Activated T-helper 9 cell treated with anti-CD3 and anti-CD28 coated beads, Interleukin-2, amount 50 U/mL, for 16 hours (primary cell): ENCODE measurements at places on chromosomes 3 and 15.

- DNase-seq = no peak
These were observed 7.5 kb downstream of the GOLIM4 start for GRCh38 chr3:168088106-168088720.

GRCh38 chr15:76006136-76006778 is 6.0 kb downstream of the NRG4 start:
- no peak for DNase-seq

DNA sequence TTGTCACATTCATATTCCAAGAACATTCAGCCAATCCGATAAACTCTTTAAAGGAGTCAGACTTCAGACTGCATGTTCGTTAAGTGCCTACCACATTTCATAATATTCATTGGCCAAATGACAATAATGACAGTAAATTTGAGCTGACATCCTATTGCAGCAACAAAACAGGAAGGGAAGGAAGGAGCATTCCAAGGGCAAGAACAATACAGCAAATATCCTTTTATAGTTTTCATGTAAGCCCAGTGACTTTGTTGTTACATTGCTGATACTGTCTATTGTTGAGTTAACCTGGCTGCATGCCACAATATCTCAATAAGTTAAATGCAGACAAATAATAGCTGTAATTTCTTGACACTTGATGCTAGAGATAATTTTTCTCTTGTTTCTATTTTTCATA is 16.4 kb upstream of the CBLB start:
- no peak for DNase-seq

- no peak for DNase-seq
These were observed 99.7 kb downstream of the NAALADL2 start for GRCh38 chr3:174958671-174959328.

DNA sequence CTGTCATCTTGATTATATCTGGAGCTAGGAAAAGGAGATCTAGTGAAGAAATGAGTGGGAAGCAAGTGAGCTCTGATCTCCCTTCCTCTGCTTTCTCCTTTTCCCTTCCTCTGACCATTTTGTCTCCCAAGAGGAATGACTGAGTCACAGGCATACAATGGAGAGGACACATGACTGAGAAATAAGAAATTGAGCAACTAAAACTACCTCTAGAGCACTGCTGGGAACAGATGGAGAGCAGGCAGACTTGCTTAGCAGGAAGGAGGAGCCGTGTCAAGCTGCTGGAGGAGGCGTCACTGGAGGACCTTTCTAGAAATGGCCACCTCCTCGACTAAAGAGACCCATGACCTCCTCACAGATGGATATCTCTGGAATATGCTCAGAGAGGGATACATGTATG is 66.9 kb upstream of the MYO5C start:
- no peak for DNase-seq

DNA sequence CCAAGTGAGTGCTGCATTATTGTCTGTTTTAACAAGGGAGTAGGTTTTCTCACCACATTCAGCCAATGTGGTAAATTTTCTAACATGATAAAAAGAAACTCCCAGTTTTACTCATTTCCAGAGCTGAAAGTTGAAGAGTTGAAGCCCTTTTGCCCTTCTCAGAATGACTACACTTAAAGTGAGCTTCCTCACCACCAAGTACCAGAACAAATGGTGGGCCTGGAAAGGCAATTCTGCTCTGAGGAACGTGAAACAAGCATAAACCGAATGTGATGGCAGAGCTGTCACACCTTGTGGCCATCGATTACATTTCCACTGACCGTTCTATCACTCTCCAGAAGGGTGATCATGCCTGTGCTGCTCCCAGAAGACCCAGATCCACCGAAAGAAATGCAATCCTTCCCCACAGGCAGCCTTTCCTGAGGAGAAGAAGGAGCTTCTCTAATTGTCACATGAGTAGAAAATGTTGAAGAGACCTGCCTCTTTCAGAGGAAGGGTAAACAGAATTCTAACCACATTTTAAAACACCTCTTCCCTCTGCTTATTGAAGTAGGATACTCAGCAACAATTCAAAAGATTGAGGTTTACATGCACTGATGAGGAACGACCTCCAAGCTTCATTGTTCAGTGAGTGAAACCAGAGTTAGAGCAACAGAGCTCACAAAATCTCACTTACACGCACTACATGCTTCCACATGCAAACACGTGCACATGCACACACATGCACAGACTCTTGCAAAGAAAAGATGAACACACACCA is 21.4 kb upstream of the CCR9 start:
- DNase-seq = no peak

- DNase-seq = no peak
These were observed 7.0 kb downstream of the RASL12 start for GRCh38 chr15:65060641-65061397.

- DNase-seq = no peak
These were observed 166.9 kb downstream of the ADAMTS17 start for GRCh38 chr15:100174904-100175275.

- no peak for DNase-seq
These were observed 486.9 kb upstream of the ADAMTS9 start for GRCh38 chr3:65174713-65175112.

DNA sequence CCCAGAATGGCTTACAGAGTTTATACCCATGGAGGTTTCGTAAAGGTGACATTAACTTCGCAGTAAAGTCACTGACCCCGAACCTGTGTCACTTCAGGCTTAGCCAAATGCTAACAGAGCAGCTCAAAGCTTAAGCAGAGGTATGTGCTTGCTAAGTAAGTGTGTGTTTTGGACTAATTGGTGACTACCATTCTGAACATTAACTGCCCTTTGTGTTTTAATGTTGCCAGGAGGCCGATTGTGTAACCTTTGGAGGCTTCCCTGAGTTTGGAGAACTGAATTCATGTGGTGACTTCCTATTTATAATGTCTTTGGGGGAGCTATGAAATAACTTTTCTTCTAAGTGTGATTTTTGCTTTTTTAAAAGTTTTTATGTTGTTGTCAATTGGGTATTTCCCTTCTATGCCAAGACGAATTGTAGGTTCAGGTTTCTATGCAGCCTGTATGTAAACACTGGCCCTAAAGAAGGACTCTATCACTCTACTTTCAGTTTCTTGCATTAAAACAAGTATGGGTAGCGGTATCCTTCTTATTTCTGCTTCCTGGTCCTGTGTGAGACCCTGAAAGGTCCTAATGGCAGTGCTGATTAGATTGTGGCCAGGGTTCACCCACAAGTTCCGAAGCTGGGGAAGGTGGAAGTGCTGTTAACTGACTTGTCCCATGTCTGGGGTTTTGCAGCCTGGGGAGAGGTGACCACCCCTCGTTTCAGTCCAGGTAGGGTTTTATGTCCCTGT is 86.3 kb downstream of the IGF1R start:
- no peak for DNase-seq

GRCh38 chr15:92670621-92671020 is 15.0 kb upstream of the FAM174B start:
- DNase-seq = no peak

DNA sequence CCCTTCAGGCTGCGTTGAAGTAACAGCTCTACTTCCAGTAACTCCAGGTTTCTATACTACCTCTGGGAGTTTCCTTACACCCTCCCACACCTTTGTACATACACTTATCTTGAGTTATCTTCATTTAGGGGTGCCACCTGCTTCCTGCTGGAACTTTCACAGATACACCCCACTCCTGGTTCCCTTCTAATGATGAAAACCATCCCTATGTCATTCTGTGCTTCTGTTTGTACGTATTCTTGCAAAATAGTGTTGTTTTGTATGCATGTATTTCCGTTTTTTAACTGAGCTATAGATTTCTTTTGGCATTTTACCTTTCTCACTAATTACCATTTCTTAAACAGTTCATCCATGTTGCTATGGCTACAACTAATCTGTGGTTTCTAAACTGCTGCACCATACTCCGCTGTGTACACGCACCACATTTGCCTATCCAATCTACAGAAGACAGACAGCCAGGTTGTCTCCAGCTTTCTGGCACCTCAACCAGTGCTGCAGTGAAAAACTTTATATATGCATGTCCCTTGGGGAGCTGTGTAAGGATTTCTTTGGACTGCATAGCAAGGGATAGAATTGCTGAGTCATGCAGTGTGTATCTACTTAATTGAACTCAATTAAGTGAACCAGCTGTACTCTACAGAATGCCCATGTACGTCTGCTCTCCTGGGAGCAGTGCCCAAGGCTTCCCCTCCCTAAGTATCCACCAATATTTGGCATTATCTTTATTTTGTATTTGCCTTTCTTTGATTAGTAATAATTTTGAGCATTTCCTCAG is 61.4 kb upstream of the ST8SIA2 start:
- DNase-seq = no peak

GRCh38 chr3:190644766-190645165 is 130.9 kb downstream of the IL1RAP start:
- DNase-seq = no peak

- no peak for DNase-seq
These were observed 603.3 kb upstream of the TBL1XR1 start for GRCh38 chr3:177800561-177800960.

GRCh38 chr3:124147946-124148345 is 156.0 kb upstream of the ROPN1 start:
- no peak for DNase-seq

- DNase-seq = no peak
These were observed 1.6 kb upstream of the MESP2 start for GRCh38 chr15:89774492-89774891.

DNA sequence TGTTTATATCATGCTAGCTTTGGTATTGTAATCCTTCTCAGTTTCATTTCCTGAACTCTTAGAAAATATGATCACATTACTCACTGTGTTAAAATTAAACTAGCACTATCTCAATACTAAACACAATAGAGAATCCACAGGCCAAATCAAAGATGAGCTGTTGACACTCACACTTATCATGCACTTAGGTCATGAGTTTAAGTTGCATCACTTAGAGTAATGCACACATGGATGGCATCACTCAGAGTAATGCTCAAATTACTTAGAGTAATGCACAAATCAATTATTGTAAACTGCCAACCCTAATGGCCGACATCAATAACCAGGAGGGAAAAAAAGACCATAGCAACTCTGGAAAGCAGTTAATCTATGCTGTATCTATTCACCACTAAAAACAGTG is 40.0 kb upstream of the MCF2L2 start:
- no peak for DNase-seq

DNA sequence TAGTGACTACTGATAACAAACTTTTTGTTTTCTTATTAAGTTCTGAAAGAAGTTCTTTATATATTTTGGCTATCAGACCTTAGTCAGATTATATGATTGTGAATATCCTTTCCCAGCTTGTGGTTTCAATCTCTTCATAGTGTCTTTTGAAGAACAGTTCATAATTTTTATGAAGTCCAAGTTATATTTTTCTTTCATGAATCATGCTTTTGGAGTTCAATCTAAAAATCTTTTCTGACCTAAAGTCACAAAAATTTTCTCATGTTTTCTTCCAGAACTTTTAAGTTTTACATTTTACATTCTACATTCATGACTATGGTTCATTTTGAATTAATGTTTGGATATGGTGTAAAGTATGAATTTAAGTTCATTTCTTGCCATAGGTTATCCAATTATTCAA is 34.2 kb upstream of the OCA2 start:
- no peak for DNase-seq

DNA sequence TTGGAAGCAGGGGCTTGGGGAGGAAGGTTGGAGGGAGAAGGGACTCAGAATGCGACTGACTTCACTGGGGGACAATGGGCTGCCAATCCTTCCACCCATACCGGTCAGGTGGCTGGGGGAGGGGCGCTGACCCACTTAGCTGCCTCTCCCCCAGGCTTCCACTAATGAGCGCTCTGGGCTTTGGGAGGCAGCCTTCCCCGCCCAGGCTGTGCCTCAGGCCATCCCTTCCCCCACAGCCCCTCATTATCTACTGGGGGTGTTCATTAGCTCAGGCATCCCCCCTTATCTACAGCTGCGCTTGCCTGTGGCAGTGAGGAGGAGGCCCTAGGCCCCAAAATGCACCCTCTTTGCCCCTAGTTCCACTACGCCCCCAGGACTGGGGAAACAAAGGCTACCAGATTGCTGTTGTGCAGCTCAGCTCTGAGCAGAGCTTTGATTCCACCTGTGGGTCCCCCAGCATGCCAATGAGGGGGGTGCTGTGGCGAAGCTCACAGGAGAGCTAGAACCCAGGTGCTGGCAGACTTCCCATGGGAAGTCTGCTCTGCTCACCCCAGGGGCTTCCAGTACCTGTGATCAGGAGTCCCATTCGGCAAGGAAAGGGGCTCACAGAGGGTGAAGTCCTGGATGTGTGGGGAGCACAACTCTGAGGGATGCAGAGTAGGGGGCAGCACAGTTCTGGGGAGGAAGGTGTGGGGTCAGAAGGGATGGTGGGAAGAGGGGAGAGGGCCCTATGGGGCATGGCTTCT is 29.4 kb upstream of the SEMA3F start:
- no peak for DNase-seq

- DNase-seq = no peak
These were observed 4.7 kb downstream of the SYNM start for GRCh38 chr15:99109555-99110021.

DNA sequence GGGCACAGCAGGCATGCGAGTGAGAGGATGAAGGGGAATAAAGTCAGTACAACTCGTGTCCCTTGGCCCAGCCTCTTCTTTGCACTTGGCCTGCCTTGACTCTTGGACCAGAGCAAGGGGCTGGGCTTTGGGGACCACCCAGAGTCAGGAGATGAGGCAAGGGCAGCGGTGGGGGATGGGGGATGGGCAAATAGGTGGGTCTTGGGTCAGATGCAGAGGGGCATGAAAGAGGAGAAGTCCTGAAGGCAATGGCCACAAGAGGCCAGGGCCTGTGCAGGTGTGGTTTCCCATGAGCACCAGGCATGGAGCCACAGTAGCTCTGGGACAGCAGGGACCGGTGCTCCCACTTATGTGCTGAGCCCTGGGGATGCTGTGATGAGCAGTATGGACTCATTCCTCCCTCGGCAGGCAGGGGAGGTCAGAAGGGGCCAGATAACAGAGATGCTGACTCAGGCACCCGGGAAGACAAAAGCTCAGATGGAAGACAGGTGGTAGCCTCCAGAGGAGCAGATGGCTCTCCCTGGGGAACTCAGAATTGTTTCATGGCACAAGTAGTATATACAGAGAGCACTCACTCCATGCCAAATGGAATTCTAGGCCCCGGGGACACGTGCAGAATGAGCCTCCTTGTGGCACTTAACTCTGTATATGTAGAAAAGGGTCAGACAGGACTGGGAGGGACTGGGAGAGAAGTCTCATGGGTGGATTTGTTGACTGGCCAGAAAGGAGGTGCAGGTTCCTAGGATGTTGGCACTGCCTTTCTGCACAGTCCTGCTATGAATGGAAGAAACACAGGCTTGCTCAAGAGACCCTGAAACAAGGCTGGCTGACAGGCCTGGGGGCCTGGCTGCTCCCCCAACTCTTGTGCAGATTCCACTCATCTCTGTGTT is 14.3 kb downstream of the ZBTB47 start:
- DNase-seq = no peak

GRCh38 chr3:66642019-66642418 is 141.2 kb upstream of the LRIG1 start:
- DNase-seq = no peak

- DNase-seq = no peak
These were observed 4.0 kb downstream of the DIPK2A start for GRCh38 chr3:143975554-143976152.

DNA sequence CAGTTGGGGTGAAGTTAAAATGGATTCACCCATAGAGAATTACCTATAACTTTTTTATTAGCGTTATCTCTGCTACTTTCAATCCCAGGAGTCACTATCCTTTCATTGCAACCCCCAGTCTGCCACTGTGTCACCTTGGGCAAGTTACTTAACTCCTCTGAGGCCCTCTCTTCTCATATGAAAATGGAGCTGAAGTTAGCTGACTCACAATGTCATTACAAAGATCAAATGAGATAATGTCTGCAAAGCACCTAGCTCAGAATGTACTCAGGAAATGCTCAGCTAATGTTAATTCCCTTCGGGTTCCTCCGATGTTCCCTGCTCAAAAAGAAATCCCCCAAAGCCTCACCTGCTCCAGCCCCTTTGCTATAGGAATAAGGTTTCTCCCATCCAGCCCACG is 50.0 kb downstream of the TRIM42 start:
- no peak for DNase-seq

GRCh38 chr3:101200461-101200860 is 119.9 kb downstream of the IMPG2 start:
- DNase-seq = no peak
